ENCODE measurements at places on chromosomes 5 and 9.

DNA sequence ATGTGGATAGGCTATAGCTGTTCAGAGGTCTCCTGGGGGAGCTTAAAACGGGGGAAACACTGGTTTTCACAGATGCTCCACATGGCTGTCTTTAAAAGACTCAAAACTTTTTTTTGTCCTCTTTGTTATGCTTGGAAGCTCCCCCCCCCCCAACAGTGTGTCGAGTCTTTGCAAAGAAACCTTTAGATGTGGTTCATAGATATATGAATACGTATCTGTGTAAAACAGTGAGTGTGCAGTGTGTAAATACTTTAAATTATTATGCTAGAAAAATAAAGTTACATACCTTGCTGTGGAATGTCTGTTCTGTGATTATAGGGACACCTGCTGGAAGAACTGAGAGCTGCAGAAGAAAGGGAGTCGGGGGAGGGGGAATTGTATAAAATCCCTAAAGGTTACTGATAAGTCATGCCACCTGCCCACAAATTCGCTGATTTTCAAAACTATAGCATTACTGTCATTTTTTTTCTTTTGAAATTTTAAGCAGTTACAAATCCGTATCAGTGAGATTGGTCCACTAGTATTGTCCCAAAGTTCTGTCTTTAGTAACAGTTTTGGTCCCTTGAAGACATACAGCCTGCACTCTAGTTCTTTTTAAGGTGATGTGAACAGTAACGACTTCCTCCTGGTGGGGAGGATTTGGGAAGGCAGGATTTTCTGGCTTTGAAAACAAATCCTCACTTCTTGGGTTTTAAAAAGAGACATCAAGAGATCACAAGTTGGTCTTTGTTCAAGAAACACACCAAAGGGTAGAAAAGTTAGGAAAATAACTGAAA is 22.9 kb downstream of the RGMB start:
- DNase-seq, result peak; percentile 64

DNA sequence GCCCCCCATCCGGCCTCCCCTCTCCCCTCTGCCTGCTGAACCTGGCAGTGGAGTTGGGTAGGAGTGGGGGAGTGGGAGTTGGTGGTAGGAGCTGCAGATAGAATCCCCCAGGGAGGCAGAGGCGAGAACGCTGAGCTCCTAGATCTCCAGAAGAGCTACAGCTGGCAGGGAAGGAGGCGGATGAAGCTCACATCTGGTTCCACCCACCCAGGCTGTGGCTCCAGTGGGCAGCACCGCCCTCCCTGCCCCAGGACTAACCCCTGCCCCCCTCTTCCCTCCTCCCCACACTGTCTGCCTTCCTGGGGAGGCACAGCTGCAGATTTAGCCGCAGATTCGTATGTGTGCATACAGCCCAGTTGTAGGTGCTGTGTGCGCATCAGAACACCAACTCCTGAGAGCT is 34.2 kb downstream of the C9orf50 start:
- no peak for DNase-seq

DNA sequence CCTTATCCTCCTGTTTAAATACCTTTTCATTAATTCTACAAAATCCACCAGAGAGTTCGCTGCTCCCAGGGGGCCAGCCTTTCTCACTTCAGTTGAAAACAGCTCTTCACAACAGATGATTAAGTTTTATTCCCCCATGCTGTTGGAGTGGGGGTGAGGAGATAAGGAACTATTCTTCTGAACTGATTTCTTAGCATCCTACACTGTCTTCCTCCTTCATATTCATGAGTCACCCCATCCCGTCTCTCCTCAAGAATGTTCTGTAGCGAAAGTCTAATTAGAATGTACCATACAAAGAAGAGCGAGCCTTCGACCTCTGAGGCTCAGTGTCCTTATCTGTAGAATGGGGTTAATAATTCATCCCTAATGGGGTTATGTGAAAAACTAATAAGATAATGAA is 138.0 kb downstream of the PIK3R1 start:
- no peak for DNase-seq

DNA sequence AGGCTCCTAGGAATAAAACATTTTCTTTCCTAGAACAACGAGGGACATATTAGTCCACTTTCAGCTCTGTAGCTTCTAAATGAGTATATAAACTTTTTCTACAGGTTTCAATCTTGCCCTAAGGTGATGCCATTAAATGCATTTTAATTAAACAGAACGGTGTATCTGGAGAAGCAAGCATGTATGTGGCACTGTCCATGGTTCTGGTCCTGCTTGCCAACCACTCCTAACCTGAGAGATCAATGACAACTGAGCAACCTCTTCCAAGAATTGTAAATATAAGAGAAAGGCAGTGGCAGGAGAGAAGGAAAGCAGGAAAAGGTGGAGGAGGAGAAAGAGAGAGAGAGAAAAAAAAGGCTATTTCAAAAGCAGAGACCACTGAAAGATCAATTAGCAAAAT is 95.6 kb upstream of the SPOCK1 start:
- peak; percentile 15 for DNase-seq

DNA sequence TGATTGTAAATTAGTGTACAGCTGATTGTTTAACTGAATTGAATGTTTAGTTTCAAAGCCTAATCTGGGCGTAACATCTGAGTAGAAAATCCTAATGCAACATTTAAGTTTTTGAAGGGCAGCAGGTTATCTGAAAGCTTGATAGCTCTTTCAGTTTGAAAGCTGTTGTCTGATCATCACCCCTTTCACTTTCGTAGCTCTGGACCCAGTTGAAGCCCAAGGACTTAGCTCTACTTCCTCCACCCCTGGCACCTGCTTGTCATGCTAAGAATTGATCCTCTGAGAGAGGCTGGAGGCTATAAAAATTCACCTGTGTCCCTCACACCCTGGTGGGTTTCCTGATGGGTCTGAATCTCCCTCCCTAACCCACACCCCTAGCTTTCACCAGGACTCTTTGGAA is 86.0 kb downstream of the ZFAND5 start:
- DNase-seq, result no peak

DNA sequence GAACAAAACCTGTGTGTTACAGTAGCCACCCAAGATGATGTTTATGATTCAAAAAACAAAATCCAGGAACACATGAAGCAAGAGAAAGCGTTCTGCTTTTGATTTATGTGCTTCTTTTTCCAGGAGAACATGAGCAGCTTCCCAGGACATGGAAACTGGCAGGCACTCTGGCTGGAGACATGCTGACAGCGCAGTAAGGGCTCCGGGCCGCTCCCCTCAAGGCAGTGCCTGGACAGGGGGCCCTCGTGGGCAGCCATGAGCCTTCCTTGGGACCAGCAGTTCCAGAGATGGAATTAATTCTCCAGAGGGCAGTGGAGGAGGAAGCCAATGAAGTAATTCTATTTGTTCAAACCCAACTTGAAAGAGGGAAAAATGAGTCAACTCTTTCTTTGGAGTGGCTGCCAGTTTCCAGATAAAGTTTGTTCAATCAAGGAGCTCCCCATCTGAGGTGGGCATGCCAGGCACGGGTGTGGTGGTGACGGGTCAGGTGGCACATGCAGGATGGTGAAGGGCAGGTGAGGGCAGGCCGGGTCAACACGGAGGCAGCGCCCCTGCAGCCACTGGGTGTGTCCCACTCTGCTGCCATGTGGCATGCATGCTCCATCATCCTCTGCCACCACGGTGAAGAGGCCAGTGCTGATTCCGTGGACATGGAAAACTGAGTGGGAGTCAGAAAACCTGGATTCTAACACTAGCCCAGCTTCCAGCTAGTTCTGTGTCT is 83.8 kb downstream of the OTULIN start:
- no peak for DNase-seq

GRCh38 chr5:96590796-96591195 is 71.4 kb upstream of the CAST start:
- no peak for DNase-seq

DNA sequence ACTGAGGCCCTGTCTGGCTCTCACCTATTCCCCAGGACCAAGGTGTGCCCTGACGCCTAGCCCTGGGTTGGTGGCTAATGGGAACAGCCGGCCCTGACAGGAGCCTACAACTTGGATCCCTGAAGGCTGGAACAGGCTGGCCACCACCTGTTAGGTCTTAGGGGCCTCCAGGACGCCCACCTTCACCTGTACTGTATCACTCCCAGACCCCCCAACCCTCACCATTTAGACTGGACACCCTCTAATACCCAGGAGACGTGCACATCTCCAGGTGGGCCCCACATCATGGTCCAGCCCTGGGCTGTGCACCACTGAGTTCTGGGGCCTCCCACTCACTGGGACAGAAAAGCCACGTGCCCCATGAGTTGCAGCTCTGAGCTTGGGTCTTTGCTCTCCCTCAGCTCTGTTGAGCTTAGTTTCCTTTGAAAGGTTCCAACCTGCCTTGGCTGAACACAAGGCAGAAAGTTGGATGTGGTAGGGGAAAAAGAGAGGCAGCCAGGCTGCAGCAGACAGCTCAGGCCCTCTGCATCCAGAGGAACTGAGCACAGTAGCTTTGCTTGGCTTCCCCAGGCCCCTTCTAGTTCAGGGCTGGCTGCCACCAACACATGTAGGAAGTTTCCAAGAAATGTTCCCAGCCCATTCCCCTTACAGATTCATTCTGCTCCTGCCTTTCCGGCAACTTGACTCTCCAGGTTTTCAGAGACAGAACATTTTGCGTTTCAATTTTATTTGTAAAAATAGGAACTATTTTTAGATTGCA is 116.8 kb upstream of the TBC1D2 start:
- no peak for DNase-seq

DNA sequence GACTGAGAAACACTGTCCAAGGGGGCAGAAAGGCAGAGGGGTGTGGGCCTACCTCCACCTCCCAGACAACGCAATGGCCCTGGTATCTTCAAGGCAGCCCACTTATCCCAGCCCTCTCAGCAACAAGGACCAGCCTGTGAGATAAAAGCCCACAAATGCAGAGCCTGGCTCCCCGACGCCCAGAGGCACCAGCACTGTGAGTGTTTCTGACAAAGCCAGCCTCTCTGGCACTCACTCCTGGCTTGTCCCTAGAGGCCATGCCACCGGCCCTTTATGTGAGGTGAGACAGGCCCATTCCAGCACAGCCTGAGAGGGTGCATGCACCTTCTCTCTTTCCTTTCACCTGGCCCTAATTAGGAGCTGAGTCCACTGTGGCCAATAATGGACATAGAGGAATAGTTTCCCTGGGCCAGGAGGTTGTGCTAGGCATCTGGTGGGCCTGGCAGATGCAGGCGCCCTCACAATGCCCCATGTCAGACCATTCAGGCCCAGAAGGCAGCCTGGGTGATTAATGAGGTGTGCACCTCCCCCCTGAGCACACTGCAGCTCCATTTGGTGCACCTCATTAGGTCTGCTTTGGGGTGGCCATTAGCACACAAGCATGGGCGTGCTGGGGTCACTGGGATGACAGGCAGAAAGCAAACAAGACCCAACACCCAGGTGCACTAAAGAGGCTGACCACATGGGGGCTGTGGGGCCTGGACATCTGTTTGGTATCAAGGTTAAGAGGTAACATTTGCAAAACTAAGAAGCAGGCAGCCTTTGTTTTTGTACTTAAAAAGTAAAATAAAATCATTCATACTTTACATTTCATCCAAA is 176.0 kb downstream of the MED10 start:
- peak; percentile 5 for DNase-seq

GRCh38 chr9:8429157-8429556 is 629.6 kb upstream of the DMAC1 start:
- DNase-seq, result no peak

DNA sequence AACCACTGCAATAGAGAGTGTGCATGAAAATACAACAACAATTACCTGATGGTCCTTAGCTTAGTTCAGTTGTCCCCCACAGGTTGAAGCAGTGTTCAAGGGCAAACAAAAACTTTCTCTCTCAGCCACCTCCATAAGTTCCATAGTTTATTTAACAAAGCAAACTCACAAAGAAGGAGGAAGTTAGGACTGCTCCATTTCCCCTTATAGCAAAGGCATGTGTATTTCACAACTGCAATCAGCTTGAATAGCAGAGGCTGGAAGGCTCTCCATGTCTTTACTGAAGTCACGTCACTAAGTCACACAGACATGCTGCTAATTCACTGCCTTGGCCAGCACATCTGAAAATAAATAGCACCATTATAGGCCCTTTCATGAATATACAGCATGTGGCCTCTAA is 43.3 kb downstream of the DOCK8 start:
- DNase-seq, result peak; percentile 77

- DNase-seq, result no peak
Observed at GRCh38 chr5:80917631-80918030, 42.5 kb upstream of the RASGRF2 start.

- no peak for DNase-seq
Observed at GRCh38 chr5:117084067-117084466, 509.4 kb upstream of the SEMA6A start.

DNA sequence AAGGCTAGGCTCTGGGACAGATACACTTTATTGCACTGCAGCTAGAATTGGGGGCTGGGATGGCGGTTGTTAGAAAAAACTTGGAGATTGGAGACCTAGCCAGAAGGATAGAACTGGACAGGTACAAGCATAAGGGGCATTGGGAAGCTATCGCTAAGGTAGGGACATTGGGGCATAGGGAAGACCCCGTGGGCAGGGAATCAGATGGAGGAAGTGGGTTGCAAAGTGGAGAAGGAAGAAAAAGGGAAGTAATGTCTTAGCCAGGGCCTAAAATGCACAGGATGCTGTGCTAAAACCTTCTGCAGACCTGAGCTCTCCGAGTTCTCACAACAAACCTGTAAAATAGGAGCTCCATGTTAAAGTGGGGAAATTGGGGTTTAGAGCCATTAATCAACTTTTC is 178.2 kb downstream of the ZDHHC21 start:
- peak; percentile 6 for DNase-seq

DNA sequence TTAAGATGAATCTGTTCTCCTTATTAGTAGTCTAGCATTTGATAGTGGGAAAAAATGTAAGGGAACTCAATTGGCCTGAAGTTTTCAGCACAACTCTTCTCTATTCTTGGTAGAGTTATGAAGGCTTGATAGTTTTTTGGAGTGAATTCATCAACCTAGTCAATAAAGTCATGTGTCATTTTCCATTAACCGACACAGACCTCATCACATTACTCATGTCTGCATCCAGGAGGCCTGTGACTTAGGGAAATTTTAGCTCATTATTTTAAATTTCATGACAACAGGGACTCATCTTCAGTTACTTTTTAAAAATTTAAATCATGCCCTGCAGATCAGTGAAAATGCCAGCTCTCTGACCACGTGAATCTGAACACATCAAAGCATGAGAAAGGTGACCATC is 63.3 kb downstream of the ADAMTS16 start:
- no peak for DNase-seq

DNA sequence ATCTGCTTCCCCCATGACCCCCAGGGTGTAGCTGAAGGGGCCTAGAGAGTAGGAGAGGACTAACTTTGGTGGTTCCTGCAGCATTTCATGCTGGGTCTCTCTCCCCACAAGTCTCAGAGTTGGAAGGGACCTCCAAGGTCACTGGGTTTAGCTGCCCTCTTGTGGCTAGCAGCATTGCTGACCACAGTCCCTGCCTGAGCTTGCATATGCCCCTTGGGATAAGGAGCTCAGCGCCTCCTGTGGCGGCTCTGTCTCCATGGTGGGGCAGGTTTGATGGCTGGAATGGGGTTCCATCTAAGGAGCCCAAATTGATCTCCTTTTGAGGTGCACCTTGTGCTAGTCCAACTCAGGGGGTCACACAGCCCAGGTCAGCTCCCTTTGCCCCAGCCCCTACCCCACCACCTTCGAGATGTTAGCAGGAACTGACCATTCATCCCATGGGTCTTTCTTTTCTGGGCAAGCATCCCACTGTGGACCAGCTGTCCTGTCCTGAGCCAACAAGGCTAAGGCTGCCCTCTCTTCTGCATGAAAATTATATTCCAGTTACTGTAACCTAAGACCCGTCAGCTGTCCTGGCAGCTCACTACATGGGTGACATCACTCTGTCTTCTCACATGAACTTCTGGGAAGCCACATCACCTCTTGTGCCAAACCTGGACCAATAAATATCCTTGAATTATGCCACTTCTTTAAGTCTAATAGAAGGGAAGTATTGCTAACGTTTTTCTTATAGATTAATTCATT is 196.2 kb downstream of the HSPA4 start:
- DNase-seq, result peak; percentile 91

Data from hematopoietic multipotent progenitor cell treated with erythropoietin and hydrocortisone succinate and interleukin-3 and kit ligand, for 4 days (in vitro differentiated cells).